NCI-H1930 (cell line): ENCODE measurements at places on chromosomes 6 and 20.

DNA sequence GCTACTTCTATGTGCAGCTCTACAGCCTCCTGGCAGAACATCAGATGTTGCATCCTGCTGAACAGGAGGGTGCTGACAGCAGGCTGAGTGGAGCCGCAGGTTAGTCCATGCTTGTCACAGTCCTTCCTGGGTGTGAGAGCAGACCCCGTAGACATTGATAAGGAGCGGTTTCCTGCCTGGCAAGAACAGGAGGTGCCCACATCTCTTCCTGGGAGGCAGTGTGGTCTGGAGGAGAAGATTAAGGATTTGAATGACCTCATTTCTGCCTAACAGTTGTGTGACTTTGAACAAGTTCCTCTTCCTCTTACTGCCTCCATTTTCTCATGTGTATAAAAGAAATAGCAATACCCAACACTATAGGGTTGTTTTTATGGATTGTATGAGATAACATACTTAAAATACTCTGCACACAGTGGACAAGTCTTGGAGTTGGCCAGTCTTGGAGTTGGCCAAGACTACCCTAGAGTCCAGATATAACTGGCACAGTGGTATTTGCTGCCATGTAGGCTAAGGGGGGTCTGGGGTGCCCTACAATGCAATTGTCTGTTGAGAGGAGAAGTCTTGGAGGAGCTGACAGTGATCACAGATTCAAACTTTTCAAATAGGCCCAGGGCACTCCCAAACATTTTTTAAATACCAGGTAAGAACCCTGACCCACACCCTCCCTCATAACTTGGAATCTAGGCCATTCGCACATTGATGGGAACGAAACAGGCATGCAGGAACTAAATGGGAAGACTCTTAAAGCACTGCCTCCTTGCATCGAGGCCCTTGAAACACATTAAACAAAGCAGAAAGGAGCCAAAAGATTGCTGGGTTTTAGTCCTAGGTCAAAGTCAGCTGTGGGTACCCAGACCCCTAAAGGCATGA is 32.6 kb upstream of the TBC1D7 start:
- no peak for DNase-seq

DNA sequence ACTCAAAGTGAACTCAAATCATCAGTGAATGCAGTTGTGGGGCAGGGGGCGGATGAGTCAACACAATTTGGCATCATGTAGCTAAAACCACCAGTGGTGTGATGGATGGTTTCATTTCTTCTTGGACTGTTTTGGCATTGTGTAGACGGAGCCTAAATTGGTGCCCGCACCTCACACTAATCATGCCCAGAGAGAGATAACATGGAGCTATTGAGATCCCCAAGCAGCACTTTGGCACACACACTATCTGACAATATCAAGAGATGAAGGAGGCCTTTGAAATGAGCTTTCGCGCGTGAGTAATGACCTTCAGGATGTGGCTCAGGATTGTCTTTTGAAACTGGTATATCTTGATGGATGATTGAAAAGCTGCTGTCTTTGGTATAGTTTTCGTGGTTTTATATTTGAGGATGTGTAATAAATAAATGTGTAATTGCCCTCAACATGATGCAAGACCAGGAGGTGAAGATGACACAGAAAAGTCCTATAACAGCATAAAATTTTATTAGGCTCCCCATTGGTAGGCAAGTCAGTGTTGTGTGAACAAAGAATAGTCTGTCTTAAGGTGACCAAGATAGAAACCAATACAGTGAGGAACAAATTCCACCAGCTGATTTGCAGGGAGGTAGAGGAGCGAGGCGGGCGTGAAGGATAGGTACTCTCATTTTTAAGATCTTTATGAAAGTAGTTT is 174.2 kb downstream of the TSHZ2 start:
- DNase-seq: no peak

GRCh38 chr20:34798328-34798727 is 27.1 kb downstream of the NCOA6 start:
- no peak for DNase-seq

GRCh38 chr6:135506270-135506997 is 8.9 kb upstream of the AHI1 start:
- peak; percentile 35 for DNase-seq
